ENCODE measurements at places on chromosomes 16 and 17. TPM values are rescaled to one million over a fixed set of nuclear protein-coding genes. Genes with fewer than 3 reads are reported as not detected.

OSGIN1 gene
- 3.6 TPM for total RNA-seq

MT1M gene
- 8.5 TPM for total RNA-seq

DNA sequence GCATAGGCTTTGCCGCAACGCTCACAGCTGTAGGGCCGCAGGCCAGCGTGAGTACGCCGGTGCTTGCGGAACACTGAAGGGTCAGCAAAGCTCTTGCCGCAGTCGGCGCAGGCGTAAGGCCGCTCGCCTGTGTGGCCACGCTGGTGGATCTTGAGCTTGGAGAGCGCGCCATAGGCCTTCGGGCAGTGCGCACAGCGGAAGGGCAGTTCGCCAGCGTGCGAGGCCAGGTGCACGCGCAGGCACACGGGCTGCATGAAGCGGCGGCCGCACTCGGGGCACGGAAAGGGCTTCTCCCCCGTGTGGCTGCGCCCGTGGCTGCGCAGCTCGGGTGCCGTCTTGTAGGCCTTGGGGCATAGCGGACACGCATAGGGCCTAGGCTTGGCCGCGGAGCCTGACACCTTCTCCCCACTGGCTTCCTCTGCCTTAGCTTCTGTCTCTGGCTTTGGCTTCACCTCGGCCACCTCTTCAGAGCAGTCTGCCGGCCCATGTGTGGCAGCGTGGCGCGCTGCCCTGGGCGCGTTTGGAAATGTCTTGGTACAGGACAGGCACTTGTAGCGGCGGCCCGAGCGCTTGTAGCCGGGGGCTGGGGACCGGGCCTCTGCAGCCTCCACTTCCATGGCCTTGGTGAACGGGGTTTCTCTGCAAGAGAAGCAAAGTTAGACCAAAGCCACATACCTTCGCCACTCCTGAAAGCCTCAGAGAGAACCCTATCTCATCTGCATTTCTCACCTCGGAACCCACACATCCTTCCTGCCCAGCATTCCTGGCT, 10.0 kb downstream of the ZNF668 start:
- H3K4me1 ChIP-seq = peaks cover 13% of the 10 kb centered on the region
- H3K36me3 ChIP-seq = peaks cover 35% of the 10 kb centered on the region
- DNase-seq = peak; percentile 80
- H3K27ac ChIP-seq = peak overlapping the region; percentile 94
- H3K4me3 ChIP-seq = no peak overlapping the region

DNA sequence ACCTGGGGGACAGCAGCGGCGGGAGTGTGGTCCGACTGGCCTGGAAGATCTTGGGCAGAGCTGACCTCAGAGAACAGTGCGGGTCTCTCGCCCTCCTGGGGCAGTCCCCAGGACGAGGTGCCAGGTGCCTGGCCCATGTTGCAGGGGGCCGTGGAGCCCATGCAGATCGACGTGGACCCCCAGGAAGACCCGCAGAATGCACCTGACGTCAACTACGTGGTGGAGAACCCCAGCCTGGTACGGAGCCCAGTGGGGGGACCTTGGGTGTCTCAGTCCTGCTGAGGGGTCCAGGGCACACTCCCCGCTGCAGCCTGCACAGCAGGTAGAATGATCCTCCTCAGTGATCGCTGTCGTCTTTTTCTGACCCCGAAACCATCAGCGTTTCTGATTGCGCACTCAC, 1.4 kb downstream of the GPS1 start:
- no peaks in the 10 kb centered on the region for H3K27me3 ChIP-seq
- no peak overlapping the region for H3K27ac ChIP-seq
- peak; percentile 58 for DNase-seq
- peak overlapping the region; percentile 91 for H3K4me3 ChIP-seq

KRTAP4-12 gene
- not detected for total RNA-seq

DNA sequence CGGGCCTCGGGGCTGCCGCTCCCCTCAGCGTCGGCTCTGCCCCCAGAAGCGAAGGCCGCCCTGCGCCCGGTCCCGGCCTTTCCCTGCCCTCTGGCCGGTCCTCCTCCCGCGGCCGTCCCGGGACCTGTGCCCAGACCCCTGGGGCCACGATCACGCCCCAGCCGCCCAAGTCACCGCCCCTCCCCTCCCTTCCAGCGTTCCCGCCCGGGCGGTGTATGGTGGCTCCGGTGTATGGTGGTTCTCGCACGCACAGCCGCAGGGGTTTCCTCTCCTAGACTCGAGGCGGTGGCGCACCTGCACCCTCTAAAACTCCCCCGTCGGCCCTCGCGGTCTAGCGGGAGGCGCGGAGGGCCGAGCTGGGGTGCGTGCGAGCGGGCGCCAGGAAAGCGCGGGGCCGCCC, 10.0 kb downstream of the TIGD7 start:
- no peak overlapping the region for H3K4me3 ChIP-seq
- DNase-seq = no peak
- no peak overlapping the region for H3K27ac ChIP-seq
- H3K36me3 ChIP-seq = peaks cover 21% of the 10 kb centered on the region

- DNase-seq = no peak
- no peaks in the 10 kb centered on the region for H3K36me3 ChIP-seq
- no peaks in the 10 kb centered on the region for H3K27me3 ChIP-seq
- no peak overlapping the region for H3K27ac ChIP-seq
Measured at GRCh38 chr16:12220766-12221165, 244.2 kb downstream of the SNX29 start.

GRCh38 chr17:74226252-74226651, 12.9 kb downstream of the TTYH2 start:
- H3K27ac ChIP-seq = no peak overlapping the region
- H3K4me3 ChIP-seq = no peak overlapping the region
- H3K36me3 ChIP-seq = no peaks in the 10 kb centered on the region
- no peaks in the 10 kb centered on the region for H3K4me1 ChIP-seq
- H3K27me3 ChIP-seq = no peaks in the 10 kb centered on the region

- peaks cover 75% of the 10 kb centered on the region for H3K36me3 ChIP-seq
- H3K27me3 ChIP-seq = no peaks in the 10 kb centered on the region
- H3K27ac ChIP-seq = peak overlapping the region; percentile 53
- peak; percentile 88 for DNase-seq
Measured at GRCh38 chr16:70512456-70512855, 10.9 kb downstream of the COG4 start.

DNA sequence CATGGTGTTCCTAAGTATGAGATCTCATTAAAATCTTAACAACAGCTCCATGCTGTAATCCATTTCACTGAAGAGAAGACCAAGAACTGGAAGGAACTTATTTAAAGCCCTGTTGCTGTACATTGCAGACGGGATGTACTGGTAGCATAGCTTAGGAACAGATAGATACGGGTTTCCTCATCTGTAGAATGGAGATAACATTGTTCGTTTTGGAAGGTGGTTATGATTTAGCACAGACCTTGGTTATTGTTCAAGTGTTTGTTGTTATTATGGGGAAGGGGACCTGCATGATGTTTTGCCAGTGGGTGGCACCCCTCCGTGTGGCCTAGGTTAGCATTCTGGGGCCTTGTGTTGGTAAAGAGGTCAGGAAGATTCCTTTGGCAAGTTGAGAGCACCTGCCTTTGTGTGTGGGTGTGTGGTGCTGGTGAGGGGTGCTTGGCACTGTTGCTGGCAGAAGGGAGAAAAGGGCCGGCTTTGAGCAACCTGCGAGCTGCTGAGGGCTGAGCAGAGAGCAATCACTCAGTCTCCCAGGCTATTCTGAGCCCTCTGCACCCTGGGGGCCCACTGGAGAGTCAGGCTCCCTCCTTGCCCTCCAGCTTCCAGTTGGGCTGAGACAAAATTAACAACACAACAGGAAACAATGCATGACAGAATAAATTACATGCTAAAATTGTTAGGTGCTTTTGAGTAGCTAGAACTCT, 2.3 kb downstream of the TAOK2 start:
- peak overlapping the region; percentile 7 for H3K27ac ChIP-seq
- peaks cover 28% of the 10 kb centered on the region for H3K4me1 ChIP-seq
- peak overlapping the region; percentile 93 for H3K4me3 ChIP-seq
- H3K27me3 ChIP-seq = no peaks in the 10 kb centered on the region
- peak; percentile 85 for DNase-seq

DNA sequence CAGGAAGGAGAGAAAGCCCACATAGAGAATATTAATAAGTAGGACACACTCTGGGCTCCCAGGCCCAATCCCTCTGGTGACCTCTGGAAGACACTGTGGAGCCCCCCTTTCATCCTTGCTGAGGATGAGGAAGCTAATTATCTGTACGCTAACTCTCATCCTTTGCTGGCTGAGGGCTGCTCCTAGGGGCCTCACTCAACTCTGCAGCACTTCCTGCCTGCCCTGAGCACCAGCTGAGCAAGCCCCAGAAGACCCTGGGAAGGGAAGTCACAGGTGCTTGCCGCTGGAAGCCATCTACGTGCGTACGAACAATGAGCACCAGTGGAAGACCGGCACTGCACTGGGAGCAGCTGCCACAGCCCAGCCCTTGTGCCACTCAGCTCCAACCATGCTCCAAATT, 145.8 kb upstream of the CDH5 start:
- H3K4me3 ChIP-seq = no peak overlapping the region
- H3K27me3 ChIP-seq = peaks cover 9% of the 10 kb centered on the region
- no peaks in the 10 kb centered on the region for H3K36me3 ChIP-seq
- H3K27ac ChIP-seq = no peak overlapping the region
- H3K4me1 ChIP-seq = peaks cover 12% of the 10 kb centered on the region

GRCh38 chr17:45809499-45809898, 25.4 kb downstream of the CRHR1 start:
- no peak overlapping the region for H3K27ac ChIP-seq
- no peaks in the 10 kb centered on the region for H3K36me3 ChIP-seq
- no peak overlapping the region for H3K4me3 ChIP-seq

CCDC200 gene
- total RNA-seq = not detected

WNK4 gene
- under 0.01 TPM for total RNA-seq

GRCh38 chr17:4087911-4088693, 54.7 kb downstream of the ZZEF1 start:
- peaks cover 76% of the 10 kb centered on the region for H3K36me3 ChIP-seq
- H3K27me3 ChIP-seq = no peaks in the 10 kb centered on the region

HS3ST3A1 gene
- 7.1 TPM for total RNA-seq

PLA2G10 gene
- total RNA-seq = not detected

CWC25 gene
- 10.3 TPM for total RNA-seq

KRT38 gene
- total RNA-seq = under 0.01 TPM

MAPT gene
- 0.29 TPM for total RNA-seq

DNA sequence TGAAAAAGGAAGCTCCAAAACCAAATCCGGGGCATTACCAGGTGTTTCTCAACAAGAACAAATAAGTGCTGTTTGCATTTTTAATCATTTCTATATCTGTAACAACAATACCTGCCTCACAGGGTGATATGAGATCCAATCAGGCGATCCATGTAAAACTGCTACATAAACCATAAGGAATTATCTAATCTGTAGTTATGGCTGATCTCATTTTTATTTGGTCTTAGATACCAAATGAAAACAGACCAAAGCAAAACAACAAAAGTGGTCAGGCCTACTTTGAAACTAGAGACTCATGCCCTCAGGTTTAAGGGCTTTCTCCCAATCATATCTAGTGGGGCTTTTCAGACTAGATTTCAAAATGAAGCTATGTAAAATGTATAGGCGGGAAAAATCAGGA, 28.3 kb downstream of the XPO6 start:
- peaks cover 60% of the 10 kb centered on the region for H3K4me1 ChIP-seq
- H3K27ac ChIP-seq = peak overlapping the region; percentile 19
- no peak for DNase-seq
- H3K27me3 ChIP-seq = no peaks in the 10 kb centered on the region

EPX gene
- not detected for total RNA-seq

KIF2B gene
- not detected for total RNA-seq

DNA sequence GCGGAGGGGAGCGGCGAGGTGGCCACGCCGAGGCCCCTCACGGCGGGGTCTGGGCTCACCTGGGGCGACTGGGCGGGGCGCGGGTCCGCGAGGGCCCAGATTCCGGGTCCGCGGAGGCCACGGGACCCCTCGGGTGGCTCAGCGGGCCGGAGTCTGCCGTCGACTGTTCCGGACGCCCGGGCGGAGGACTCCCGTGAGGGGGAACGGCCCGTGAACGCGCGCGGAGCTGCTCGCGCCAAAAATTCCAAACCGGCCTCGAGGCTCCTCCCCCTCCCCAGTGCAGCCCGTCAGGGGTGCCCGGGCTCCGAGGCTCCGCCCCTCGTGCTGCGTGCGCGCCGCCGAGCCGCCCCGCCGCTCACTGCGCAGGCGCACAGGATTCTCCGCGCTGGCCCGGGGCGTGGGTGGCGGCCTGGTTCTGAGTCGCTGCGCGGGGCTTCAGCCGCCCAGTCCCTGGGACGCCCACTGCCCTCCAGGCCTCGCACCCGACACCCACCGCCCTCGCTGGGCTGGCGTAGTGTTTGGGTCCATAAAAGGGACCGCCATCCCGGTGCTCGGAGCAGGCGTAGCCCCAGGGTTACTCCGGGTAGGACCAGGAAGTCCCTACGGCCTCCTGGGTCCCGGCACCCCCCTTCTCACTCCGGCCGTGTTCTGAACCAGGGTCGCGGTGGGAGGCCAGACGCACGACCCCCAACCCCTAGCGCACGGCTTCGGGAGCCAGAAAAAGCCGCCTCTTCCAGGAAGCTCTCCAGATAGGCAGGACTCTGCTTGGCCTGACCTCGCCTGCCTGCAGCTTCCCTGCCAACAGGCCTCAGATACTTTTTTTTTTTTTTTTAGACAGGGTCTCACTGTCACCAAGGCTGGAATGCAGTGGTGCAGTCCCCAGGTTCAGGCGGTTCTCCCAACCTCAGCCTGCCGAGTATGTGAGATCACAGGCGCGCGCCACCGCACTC, at the start of gene PKMYT1:
PKMYT1 (minus strand) TSS at position 220 of the 950 bp plus-strand sequence. CDS start 789 bp downstream, outside the sequence.
- no peaks in the 10 kb centered on the region for H3K27me3 ChIP-seq
- H3K4me3 ChIP-seq = peak within 1 kb of the TSS; percentile 88
- peak within 1 kb of the TSS; percentile 91 for H3K27ac ChIP-seq
- no peaks in the 10 kb centered on the region for H3K36me3 ChIP-seq
- peaks cover 11% of the 10 kb centered on the region for H3K4me1 ChIP-seq

ABCA10 gene
- 1.8 TPM for total RNA-seq

DNA sequence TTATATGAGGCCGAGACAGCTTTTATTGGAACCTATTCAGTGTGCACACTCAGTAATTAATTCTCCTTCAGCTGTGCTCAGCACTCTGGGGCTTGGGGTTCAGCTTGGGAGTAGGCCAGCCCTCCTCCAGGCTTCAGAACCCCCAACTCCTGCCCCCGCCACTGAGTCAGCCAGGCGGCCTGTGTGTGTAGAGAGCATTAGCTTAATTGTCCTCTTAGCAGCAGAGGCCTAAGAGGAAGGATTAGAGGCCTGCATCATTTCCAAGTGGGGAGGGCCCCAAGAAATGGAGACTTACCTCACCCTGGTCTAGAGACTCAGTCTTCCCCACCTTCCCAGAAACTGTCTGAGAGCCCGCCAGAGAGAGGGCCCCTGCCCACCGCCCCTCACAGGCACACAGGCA, 772 bp downstream of the PRSS53 start:
- no peak overlapping the region for H3K4me3 ChIP-seq
- peaks cover 20% of the 10 kb centered on the region for H3K4me1 ChIP-seq
- no peak overlapping the region for H3K27ac ChIP-seq

ARHGAP44 gene
- total RNA-seq = 2.9 TPM

Measured in osteoblast (primary cell).